ENCODE measurements at places on chromosomes 1 and 21.

GRCh38 chr1:39466413-39467107, 24.9 kb upstream of the BMP8A start:
- no peak for DNase-seq

DNA sequence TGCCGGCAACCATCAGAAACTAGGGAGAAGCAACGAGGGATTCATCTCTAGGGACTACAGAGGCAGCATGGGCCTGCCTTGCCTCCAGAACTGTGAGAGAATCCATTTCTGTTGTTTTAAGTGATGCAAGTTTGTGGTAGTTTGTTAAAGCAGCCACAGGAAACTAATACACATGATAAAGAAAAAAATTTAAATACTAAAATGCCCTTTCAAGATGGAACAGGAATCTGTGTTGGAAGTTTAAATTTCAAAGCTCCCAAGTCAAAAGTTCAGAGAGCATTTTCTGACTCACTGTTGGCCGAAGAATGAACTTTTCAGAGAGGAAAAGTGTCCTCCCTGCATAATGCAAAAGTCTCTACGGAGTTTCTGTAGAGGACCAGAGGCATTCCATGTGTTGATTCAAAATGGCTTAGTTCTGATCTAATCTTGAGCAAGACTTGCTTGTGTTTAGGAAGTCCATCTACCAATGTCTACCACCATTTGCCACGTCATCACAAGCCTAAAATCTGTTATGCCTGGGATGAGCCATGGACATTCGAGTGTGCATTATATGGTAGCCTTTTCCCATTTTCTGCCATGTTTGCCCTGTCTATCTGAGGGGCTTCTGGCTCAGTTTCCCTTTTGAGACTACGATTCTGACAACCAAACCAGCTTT, 22.4 kb upstream of the ARHGAP29 start:
- no peak for DNase-seq

DNA sequence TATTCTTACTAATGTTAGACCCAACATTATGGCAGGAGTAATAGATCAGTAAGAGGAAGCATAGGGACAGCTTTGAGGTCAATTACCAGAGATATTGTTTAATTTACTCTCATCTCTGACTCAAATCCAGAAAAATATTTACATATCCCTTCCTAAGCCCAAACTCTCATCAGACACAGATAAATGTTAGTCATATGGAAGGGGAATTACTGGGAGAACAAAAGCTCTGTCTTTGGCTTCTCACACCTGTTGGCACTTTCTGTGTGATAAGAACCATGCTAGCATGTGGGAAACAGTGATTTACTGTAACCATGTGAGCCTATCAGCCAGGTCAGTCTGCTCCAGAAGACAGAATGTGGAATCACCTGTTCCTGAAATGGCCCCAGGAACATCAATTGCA, 72.4 kb downstream of the DUSP10 start:
- no peak for DNase-seq

GRCh38 chr1:51863384-51863783, 15.1 kb downstream of the NRDC start:
- no peak for DNase-seq

DNA sequence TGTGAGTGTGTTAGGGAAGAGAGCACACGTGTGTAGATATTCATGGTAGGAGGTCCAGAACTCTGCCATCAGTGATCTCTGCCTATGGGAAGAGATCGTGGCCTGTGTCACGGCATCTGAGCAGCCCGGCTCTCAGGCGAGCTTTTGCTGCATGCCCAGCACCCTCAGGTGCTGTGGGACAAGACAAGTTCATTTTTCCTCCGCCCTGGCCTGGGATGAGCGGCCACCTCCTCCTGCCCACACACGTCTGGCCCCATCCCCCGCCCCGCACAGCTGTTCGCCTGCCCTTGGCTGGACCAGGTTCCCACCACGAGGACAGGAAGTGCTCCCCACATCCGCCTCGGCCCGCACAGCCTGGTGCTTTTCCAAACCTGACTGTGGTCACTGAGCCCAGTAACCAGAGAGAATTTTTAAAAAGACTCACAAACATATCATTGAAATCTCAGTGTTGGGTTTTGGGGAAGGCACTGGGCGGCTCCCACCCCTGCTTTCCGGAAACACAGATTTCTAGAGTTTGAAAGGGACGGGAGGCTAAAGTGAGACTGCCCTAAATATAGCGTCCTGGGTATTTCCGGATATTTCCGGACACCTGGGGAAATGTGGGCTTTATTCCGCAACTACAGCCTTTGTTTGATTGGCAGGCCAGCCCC, 18.0 kb downstream of the BMP8A start:
- DNase-seq, result peak; percentile 61

DNA sequence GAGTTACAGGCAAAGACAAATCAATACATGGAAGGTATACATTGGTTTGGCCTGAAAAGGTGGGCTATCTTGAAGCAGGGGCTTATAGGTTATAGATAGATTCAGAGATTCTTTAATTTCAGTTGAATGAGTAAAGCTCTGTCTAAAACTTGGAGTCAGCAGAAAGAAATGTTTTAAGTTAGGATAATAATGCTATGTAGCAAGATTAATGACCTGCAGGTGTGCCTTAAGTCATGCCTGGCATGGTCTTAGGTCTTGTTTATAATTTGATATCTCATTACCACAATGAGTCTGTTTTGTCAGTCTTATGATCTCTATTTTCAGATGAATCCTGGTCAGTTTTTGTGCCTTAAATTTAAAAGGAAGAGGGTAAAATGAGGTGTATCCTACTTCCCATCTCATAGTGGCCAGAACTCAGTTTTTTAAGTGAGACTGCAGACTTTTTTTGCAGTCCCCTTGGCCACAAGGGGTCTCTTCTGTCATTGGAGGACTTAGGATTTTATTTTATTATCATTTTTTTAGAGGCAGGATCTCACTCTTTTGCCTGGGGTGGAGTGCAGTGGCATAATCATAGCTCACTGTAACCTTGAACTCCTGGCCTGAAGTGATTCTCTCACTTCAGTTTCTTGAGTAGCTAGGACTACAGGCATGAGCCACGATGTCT, 21.3 kb upstream of the PGBD2 start:
- DNase-seq, result no peak

- DNase-seq, result no peak
These were observed 16.8 kb upstream of the ARF1 start for GRCh38 chr1:228065543-228066347.

DNA sequence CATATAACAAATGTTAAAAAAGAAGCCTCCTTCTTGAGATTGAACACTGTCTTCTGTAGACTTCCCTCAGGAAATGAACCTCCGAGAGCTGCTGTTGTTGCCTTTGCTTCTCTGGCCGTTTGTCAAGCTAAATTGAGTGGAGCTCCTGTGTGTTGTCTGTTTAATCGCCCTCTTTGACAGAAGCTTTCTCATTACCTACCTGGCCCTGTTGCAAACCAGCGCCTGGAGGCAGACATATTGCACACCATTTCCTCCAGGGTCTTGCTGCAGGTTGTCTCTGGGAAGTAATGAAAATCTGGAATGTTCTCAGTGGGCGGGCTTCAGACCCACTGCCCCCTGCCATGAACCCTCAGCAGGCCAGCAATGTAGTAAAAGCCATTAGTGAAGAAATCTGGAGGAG, 83.3 kb downstream of the GABPA start:
- no peak for DNase-seq

- DNase-seq, result no peak
These were observed 19.7 kb downstream of the TOR3A start for GRCh38 chr1:179101566-179101965.

GRCh38 chr1:15016001-15016400, 137.5 kb upstream of the TMEM51 start:
- no peak for DNase-seq

DNA sequence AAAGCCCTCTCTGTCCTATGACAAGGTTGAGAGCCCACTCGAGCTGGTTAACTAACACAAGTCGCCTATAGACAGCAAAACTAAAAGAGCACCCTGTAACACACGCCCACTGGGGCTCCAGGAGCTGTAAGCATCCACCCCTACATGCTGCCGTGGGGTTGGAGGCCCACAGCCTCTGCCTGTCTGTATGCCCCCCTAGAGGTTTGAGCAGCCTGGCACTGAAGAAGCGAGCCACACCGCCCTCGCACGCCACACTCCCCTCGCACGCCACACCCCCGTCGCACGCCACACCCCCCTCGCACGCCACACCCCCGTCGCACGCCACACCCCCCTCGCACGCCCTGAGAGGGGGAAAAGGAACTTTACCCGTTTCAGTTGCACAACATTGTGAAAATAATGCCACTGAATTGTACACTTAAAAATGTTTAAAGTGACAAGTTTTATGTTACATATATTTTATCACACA, 13.2 kb upstream of the HMGCL start:
- peak; percentile 80 for DNase-seq

GRCh38 chr1:169753549-169753948, 19.7 kb upstream of the SELE start:
- no peak for DNase-seq

GRCh38 chr21:38297194-38297631, 40.4 kb downstream of the KCNJ15 start:
- DNase-seq, result no peak

DNA sequence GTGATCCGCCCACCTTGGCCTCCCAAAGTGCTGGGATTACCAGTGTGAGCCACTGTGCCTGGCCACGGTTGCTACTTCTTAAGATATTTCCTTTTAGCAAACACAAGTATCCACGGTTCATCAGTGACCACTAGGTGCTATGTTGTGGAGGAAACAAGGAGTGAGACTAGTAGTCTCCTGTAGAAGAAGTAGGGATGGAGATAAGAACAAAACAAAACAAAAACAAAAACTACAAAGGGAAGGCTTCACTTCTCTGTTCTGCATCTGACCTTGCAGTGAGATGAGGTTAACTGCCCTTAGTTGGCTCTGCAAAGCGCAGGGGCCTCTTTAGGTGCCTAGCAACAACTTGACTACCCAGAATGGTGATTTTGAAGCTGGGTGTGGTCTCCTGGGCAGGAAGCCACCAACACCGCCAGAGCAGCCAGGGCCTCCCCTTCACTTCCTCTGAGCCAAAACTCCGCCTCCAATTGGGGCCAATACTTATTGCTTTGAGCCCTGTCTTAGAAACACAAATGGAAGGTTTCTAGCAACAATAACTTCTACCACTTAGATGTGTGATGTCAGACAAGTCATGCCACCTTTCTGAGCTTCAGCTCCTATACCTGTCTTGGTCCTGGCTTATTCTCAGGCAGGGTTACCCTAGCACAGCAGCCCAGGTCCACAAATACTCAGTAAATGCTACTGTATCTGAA, 12.8 kb upstream of the CDC42 start:
- DNase-seq, result peak; percentile 98

DNA sequence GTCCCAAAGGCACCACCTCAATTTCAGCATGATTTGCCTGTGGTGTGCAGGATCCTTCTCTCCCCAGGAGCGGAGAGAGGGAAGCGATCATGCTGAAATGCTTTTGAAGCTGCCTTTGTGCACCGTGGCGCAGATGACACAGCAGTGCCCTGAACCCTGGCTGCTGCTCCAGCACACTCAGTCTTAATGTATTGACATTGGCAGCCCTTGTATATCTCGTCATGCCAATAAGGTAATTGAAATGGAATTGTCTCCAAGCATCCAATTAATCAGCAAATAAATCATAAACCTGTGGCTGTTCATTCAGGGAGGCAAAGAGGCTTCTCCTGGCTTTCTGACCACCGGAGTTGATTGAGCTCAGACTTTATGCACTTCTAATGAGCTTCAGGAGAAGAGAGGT, 139.8 kb downstream of the KAZN start:
- no peak for DNase-seq

GRCh38 chr1:245179706-245180105, 24.9 kb downstream of the KIF26B start:
- DNase-seq, result no peak

- DNase-seq, result no peak
These were observed 33.5 kb downstream of the NEK2 start for GRCh38 chr1:211641942-211642341.
